ENCODE measurements at places on chromosomes 6 and 20. TPM values are rescaled to one million over a fixed set of nuclear protein-coding genes. Genes with fewer than 3 reads are reported as not detected.

DNA sequence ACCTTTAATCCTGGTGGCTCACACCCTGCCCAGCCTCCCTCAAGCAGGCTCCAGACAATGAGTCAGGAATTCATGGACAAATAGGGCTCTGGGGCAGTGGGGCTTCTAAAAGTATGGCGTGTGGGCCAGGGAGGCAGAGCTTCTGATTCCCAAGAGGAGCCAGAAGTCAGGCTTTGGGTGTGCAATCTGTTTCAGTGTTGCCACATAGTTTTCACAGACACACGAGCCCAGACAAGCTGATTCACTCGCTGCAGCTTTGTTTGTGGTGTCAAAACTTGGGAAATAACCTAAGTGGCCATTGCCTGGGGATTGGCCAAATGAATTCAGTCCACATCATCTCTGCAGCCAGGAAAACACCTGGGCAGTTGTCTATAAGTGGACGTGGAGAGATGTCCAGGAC lies 9.2 kb downstream of the PEDS1 start:
- H3K36me3 ChIP-seq: peaks cover 20% of the 10 kb centered on the region
- no peak for DNase-seq
- H3K4me1 ChIP-seq: peaks cover 100% of the 10 kb centered on the region
- H3K27ac ChIP-seq: peak overlapping the region; percentile 45
- H3K27me3 ChIP-seq: no peaks in the 10 kb centered on the region

GRCh38 chr20:35311409-35311808 lies 19.2 kb upstream of the FAM83C start:
- peaks cover 29% of the 10 kb centered on the region for H3K4me1 ChIP-seq
- H3K27ac ChIP-seq: no peak overlapping the region
- no peak overlapping the region for H3K4me3 ChIP-seq
- peaks cover 27% of the 10 kb centered on the region for H3K36me3 ChIP-seq

DNA sequence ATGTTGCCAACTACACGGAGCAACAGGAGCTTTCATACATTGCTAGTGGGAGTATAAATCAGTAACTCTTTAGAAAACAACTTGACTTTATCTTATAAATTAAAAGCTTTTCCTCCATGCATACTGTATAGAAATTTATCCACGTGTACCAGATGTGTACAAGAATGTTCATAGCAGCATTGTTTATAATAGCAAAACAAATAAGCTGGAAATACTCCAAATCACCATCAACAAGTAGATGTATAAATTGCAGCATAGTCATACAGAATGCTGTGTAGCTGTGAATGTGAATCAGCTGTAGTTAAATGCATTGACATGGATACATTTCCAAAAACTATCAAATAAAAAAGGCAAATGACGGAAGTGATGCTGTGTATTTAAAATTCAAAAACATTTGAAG lies 6.0 kb downstream of the PSMF1 start:
- no peak for DNase-seq
- H3K4me3 ChIP-seq: no peak overlapping the region
- H3K4me1 ChIP-seq: peaks cover 52% of the 10 kb centered on the region
- H3K27me3 ChIP-seq: no peaks in the 10 kb centered on the region

DNA sequence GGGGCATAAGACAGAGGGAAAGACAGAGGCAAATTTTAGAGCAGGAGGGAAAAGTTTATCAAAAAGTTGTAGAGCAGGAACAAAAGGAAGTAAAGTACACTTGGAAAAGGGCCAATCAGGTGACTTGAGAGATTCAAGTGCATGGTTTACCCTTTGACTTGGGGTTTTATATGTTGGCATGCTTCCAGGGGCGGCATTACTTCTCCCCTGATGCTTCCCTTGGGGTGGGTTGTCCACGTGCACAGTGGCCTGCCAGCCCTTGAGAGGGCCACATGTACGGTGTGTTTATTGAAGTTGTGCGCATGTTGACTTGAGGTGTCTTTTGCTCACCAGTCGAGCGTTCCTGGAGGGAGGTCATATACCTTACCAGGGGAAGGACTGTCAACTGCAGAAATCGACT lies 259.5 kb upstream of the JARID2 start:
- no peak overlapping the region for H3K4me3 ChIP-seq
- no peak for DNase-seq

The IL17F gene
- not detected for total RNA-seq

GRCh38 chr6:37222125-37222967 lies 35.2 kb upstream of the TBC1D22B start:
- H3K4me3 ChIP-seq: peak overlapping the region; percentile 74
- peaks cover 15% of the 10 kb centered on the region for H3K4me1 ChIP-seq
- DNase-seq: peak; percentile 79
- H3K27me3 ChIP-seq: no peaks in the 10 kb centered on the region
- H3K36me3 ChIP-seq: no peaks in the 10 kb centered on the region

- no peaks in the 10 kb centered on the region for H3K36me3 ChIP-seq
- no peak for DNase-seq
- H3K4me3 ChIP-seq: no peak overlapping the region
- no peak overlapping the region for H3K27ac ChIP-seq
- no peaks in the 10 kb centered on the region for H3K27me3 ChIP-seq
- no peaks in the 10 kb centered on the region for H3K4me1 ChIP-seq
These were observed 118.6 kb upstream of the BCLAF1 start for GRCh38 chr6:136408204-136408603.

GRCh38 chr6:106890447-106890846 lies 84.1 kb downstream of the CD24 start:
- H3K36me3 ChIP-seq: no peaks in the 10 kb centered on the region
- no peak for DNase-seq
- no peaks in the 10 kb centered on the region for H3K4me1 ChIP-seq
- H3K27ac ChIP-seq: no peak overlapping the region
